NCI-H446 (cell line): ENCODE measurements at places on chromosomes 3 and 15.

- no peak for DNase-seq
These were observed 34.0 kb upstream of the CCK start for GRCh38 chr3:42300013-42300412.

GRCh38 chr3:155714295-155714718 lies 30.6 kb downstream of the PLCH1 start:
- DNase-seq = no peak

GRCh38 chr15:32641517-32642059 lies at the start of gene SCG5:
TSS of gene SCG5 (plus strand) at chr15:32641710. CDS start at chr15:32643593, 1,883 bp downstream.
- no peak for DNase-seq

- DNase-seq = no peak
These were observed 3.5 kb upstream of the AHSG start for GRCh38 chr3:186609247-186609868.

GRCh38 chr3:183558495-183558894 lies 3.0 kb upstream of the KLHL6 start:
- no peak for DNase-seq

DNA sequence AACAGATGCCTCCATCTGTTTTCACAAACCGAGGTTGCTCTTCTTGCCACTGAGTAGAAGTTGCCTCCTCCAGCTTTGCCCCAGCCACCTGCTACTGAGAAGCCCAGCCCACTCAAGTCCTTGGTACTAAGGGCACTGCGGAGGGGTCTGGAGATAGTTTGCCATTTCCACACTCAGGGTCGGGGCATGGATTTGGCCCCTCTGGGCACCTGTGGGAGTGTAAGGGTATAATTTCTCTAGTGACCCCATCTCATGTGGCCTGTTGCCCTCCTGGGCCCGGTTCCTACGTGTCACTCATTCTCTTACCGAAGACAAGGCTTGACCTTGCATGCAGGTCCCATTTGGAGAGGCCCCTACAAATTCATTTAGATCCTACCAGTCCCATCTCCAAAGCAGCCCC lies 79.0 kb downstream of the THSD4 start:
- no peak for DNase-seq
